ENCODE measurements at places on chromosomes 2 and 18.

DNA sequence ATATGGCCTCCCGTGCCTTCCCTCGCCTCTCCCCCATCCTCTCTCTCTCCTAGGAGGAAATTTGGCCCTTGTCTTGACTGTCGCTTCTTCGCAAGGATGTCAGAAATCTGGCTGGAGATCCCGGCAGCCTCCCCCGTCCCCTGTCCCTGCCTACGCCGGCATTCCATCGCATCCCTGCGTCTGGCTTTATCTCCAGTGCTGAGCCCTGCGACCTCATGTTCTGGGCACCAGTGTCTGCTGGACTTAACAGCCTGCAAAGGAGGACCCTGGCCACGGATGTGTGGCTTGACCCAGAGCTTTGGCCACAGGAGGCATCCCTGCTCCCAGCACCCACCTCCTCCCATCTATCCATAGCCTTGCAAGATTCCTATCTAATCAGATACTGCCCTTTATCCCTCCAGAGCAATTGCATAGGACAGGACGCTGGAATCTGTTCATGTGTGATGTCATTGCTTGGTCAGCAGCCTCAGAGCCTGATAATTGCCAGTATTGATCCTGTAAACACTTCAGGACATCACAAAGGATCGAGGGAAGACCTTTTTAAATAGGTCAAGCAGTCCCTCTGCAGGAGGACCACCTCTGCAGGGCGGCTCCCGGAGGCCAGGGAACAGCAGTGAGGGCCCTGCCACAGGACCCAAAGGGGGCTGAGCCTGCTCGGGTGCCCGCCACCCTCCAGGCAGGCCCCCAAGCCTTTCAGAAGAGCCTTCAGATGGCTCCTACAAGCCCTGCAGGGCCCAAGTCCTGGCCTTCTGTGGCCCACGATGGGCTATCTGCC lies 168.2 kb downstream of the TWIST2 start:
- no peak for DNase-seq

DNA sequence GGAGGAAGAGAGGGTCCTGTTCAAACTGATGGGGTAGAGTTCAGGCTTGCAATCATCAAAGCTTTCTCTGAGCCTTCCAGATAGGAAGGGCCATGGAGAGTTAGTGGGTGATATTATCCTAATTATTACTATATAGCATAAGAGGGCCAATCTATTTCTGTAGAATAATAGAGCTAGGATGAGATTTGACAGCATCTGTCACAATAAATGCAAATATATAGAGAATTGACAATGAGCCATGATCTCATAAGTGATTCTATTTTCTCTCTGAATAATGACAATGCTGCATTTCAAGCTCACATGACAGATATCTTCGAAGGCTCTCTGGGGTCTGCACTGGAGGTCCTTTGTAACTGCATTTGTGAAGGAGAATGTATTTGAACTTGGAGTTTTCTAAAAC lies 521.9 kb upstream of the CELF4 start:
- DNase-seq, result no peak

- no peak for DNase-seq
These were observed 17.9 kb upstream of the NEUROD1 start for GRCh38 chr2:181698223-181698622.

- no peak for DNase-seq
These were observed 192.3 kb downstream of the CLIP4 start for GRCh38 chr2:29307519-29307918.

- DNase-seq, result no peak
These were observed 1.8 kb upstream of the SALL3 start for GRCh38 chr18:78977637-78978348.

DNA sequence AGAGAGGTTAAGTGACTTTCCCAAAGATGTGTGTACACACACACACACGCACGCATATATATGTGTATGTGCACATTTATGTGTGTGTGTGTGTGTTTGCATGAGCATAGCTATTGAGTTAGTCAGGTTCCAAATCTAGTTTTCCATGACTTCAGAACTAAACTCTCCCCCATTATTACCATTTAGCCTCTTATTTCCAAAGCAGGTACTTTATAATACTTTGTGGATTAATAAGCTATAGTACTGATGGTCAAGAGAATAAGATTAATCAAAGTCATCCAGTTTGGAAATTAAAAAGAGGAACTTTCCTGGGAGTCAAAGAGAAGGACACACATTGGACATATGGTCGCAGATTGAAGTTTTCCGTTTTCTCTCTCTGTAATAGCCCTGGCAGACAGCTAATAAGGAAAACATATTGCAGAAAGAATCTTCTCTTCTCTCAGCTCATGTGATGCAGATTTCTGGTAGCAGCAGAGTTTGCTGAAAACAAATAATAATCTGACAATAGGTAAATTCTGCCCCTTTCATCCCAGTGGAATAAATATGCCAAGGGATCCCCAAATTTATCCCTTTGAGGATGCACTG lies 410.9 kb upstream of the TCF4 start:
- DNase-seq, result no peak

- DNase-seq, result no peak
These were observed 18.1 kb downstream of the CCNT2 start for GRCh38 chr2:134936691-134937090.

- DNase-seq, result no peak
These were observed 32.8 kb upstream of the CD226 start for GRCh38 chr18:69980509-69980908.

- no peak for DNase-seq
These were observed 194.4 kb downstream of the RPIA start for GRCh38 chr2:88885679-88886416.

- no peak for DNase-seq
These were observed 99.7 kb upstream of the ODC1 start for GRCh38 chr2:10547663-10548376.

GRCh38 chr2:77017355-77017745 lies 504.8 kb downstream of the LRRTM4 start:
- no peak for DNase-seq

GRCh38 chr2:112839407-112840067 lies 3.0 kb upstream of the IL1B start:
- DNase-seq, result no peak

GRCh38 chr2:17160594-17160993 lies 357.6 kb downstream of the RAD51AP2 start:
- no peak for DNase-seq

GRCh38 chr2:229141424-229142025 lies 129.6 kb downstream of the PID1 start:
- peak; percentile 72 for DNase-seq

GRCh38 chr2:24658531-24659202 lies 134.5 kb downstream of the PTRHD1 start:
- no peak for DNase-seq

GRCh38 chr18:3652380-3653262 lies 202.6 kb downstream of the TGIF1 start:
- DNase-seq, result peak; percentile 88

GRCh38 chr2:24515831-24516230 lies 24.8 kb downstream of the NCOA1 start:
- DNase-seq, result no peak

- no peak for DNase-seq
These were observed 25.6 kb upstream of the CCDC102B start for GRCh38 chr18:68772268-68772667.

DNA sequence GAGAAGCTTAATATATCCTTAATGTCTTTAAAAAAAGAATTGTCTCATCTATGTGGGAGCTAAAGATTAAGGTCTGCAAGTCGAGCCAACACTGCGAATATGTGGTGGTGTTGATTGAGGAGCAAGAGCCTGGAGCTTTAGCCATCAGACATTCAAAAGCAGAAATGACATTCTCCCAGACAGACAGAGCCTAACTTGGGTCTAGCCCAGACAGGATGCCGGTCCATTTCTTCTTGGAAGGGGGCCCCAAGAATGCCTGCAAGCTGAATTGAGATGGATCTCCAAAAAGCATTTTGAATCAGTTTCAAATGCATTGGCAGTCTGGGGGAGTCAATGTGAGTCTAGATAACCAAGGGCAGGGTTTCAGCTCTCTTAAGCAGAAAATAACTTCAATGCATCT lies 30.1 kb upstream of the EML4 start:
- no peak for DNase-seq

- DNase-seq, result peak; percentile 43
These were observed 16.3 kb downstream of the CAPG start for GRCh38 chr2:85393836-85394235.

- peak; percentile 87 for DNase-seq
These were observed 51.5 kb downstream of the HAUS1 start for GRCh38 chr18:46155641-46156051.

DNA sequence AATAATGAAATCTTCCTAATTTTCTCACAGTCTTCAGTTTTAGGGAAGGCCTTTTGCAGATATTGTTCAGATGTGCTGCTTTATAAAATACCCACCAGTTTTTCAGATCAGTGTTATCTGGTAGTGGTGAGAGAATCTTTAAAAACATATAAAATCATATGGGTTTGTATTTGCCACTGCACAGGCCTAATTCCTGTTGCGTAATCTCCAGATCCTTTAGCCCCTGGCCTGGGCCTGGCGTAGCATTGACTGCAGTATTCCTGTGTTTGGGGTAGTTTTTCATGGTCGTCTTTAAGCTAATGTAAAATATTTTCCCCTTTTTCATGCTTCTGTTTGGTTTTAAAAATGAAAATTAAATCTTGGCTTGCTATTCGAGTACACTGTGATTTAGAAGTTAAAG lies 43.2 kb downstream of the TSHZ1 start:
- no peak for DNase-seq

GRCh38 chr2:179513181-179513580 lies 248.5 kb upstream of the SESTD1 start:
- DNase-seq, result peak; percentile 34

- DNase-seq, result peak; percentile 91
These were observed 143.7 kb downstream of the TPO start for GRCh38 chr2:1556776-1557466.

GRCh38 chr2:222272446-222273015 lies 26.3 kb downstream of the PAX3 start:
- no peak for DNase-seq

DNA sequence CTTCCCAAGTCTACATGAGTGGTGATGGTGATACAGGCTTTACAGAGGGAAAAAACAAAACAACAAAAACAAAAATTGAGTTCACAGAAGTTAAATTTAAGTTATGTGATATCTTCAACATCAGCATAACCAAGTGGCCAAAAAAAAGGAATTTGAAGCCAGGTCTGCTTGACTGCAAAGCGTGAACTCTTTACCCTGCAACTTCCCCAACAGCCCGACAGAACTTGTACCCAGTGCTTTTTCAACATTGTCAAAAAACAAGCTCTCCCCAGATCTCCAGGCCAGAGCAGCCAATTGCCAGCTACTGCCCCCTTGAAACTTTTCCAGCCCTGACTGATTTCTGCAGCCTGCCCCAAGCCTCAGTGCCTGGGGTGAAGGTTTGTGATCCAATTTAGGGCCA lies 76.7 kb downstream of the RNF144A start:
- no peak for DNase-seq

- peak; percentile 68 for DNase-seq
These were observed 8.6 kb upstream of the RPL37A start for GRCh38 chr2:216490061-216490460.

- no peak for DNase-seq
These were observed 49.9 kb downstream of the SLC9A4 start for GRCh38 chr2:102522890-102523289.

GRCh38 chr2:24111407-24111901 lies 11.7 kb downstream of the PFN4 start:
- DNase-seq, result peak; percentile 14

DNA sequence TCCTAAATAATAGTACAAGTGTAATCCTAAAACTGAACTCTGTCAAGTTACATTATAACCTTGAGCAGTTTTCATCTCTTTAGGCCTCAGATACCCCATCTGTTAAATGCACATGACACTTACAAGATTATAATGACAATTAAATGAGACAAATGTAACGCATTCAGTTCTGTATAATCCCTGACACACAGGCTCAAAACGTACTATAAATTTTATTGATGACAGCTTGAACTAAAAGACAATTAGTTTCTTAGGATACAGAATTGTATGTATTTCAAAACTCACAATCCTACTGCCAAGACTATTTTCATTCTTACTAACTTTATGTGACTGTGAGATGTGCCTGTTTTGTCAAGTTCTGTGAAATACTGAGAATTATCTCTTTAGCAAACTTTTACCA lies 56.2 kb downstream of the GFPT1 start:
- DNase-seq, result no peak

GRCh38 chr2:40488927-40489677 lies 37.2 kb upstream of the SLC8A1 start:
- peak; percentile 25 for DNase-seq

DNA sequence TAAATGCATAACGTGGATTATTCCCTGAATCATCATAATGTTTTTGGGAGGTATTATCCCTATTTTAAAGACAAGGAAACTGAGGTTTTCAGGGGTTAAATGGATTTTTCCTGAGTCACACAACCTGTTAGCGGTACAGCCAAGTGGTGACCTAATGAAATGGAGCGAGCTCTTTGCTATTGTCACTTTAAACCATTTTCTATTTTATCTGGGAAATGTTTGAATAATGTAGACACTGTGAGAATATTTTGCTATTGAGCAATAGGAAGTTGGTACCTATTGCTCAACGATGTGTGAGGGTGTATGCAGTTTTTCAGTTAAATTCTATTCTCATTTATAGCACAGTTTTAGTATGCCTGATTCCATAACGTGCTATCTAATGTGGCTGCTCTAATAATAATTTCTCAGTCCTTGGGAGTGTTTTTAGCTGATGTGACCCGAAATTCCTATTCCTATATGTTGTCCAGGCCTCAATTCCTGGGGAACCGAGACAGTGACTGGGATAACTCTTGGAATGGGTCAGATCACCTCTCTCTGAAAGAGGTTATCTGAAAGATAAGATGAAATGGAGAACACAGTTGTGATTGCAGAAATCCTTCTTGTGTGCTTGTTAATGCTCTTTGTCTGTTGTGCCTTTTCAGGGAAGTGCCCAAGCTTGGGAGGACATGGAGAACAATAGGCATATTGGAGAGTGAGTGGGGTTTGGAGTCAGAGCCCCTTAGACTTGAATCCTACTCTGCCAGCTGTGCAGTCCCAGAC lies 38.4 kb downstream of the ABCB11 start:
- DNase-seq, result no peak

GRCh38 chr2:100887713-100888495 lies 68.0 kb downstream of the NPAS2 start:
- DNase-seq, result no peak

- DNase-seq, result no peak
These were observed 849.0 kb downstream of the RNF144A start for GRCh38 chr2:7766088-7766722.

- no peak for DNase-seq
These were observed 88.2 kb downstream of the DTNB start for GRCh38 chr2:25585189-25585588.

DNA sequence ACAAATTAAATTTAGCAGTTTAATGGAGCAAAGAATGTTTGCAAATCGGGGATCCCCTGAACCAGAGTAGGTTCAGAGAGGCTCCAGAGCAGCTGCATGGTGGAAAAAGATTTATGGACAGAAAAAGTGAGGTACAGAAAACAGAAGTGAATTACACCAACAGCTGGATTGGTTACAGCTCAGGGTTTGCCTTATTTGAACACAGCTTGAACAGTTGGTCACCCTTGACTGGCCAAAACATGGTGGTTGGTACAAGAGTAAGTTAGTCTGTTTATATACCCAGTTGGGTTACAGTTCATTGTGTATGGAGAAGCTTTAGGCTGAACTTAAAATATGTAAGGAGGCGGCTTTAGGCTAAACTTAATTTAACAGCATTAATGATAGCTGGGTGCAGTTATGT lies 5.4 kb upstream of the CDCA7 start:
- no peak for DNase-seq
